ENCODE measurements at places on chromosomes 13 and 19. TPM values are rescaled to one million over a fixed set of nuclear protein-coding genes. Genes with fewer than 3 reads are reported as not detected.
A peak's percentile ranks its signal among the peaks of the same experiment; 100 is the strongest.

The GRIN2D gene
- polyA plus RNA-seq = 30.9 TPM

The CYSLTR2 gene
- polyA plus RNA-seq = 1.9 TPM

DNA sequence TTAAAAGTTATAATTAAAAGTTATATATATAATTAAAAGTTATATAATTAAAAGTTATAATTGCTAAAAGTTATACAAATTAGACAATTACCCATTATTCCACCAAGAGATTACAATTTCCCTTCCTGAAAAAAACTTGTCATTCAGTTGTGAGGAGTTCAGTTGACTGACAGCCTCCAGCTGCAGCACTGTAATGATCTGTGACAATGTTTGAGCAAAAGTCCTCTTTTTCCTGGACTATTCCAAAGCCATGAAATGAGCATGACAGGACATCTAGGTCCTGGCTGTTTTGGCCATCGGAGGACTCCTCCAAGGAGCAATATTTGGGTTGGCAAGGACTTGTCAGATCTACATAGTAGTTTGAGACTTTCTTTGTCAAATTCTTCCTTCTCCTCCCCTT, 258.7 kb upstream of the EDNRB start:
- DNase-seq = no peak

DNA sequence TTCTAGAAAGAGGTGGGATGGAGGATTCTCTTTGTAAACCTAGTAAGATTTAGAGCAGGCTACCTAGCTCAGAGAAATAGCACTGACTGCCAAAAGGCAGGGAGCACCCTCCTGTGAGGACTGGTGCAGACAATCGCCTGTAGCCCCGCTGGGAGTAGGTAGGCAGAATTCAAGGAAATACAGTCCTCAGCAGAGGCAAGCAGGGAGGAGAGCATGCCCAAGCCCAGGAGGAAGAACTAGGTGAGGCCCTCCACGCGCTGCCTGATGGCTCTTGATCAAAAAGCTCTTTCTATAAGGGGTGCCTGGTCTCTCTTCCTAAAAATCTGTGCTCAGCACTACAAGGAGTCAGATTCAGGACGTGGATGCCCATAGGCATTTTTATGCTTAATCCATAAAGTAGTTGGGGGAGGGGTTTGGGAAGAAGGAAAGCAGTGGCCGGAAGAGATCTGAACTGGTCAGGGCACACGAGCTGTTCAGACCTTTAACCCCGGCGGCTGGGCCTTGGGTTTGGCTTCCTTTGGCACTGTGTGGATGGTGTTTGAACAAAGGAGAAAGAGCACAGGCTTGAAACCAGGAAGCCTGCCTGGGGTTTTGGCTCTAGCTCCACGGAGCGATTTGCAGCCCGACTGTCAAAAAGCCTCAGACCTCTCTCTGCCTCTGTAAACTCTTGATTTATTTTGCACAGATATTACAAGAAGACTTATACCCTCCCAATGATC, 320.6 kb downstream of the FOXO1 start:
- peak; percentile 46 for DNase-seq

The MAMSTR gene
- polyA plus RNA-seq = 6.6 TPM

DNA sequence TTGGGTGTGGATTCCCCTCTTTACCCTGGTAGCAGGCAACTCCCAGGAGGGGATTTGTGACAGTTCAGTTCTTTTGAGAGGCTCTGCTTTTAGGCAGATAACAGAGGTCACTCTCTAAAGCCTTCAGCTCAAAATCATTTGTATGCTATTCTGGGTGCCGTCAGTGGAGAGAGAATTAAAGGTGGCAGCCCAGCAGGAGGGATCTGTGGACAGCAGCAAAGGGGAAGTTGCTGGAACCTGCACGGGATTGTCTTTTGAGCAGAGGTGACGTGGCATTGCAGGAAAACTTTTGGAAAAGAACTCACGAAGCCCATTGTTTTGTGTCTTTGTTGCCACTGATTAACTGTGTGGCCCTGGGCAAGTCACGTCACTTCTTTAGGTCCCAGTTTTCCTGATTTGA, 62.4 kb upstream of the C1QTNF9 start:
- DNase-seq = no peak

- DNase-seq = no peak
Observed at GRCh38 chr13:28316129-28316528, 177.8 kb downstream of the PAN3 start.

- no peak for DNase-seq
Observed at GRCh38 chr19:52945652-52946321, 16.9 kb downstream of the ZNF816 start.

The OR10H1 gene
- polyA plus RNA-seq = 0.08 TPM

GRCh38 chr19:55372316-55373081, 2.2 kb upstream of the IL11 start:
- DNase-seq = no peak

DNA sequence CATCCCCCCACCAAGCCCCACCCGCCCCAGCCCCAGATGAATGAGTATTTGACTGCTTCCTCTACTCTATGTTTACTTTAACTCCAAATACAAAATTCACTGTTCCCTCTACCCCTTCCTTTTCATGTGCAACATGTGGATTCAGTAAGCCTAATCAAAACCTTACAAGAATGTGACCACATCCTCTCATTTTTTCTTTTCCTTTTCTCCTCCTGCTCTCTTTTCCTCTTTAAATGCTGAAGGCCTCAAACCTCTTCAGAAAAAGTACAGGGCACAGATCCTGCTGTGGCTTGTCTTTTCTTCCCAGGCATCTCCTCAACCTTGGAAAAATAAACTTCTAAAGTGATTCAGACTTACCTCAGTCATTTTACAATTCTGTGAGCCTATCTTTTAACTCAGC, 119.0 kb downstream of the MYCBP2 start:
- DNase-seq = no peak

- DNase-seq = no peak
Observed at GRCh38 chr13:27583645-27584044, 36.7 kb downstream of the LNX2 start.

DNA sequence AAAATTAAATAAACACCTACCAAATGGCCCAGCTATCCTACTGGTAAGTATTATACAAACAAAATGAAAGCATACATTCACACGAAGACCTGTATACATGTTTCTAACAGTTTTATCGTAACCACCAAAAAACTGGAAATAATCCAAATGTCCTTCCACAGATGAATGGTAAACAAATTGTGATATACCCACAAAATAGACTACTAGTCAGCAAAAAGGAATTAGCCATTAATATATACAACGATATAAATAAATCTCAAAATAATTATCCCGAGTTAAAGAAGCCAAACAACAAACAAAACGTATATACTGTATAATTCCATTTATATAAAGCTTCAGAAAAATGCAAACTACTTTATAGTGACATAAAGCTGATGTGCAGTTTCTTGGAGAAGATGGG, 106.3 kb upstream of the SERTM1 start:
- DNase-seq = no peak

The SLC25A42 gene
- 25.0 TPM for polyA plus RNA-seq

The MTIF3 gene
- polyA plus RNA-seq = 53.6 TPM

The ZNF324B gene
- polyA plus RNA-seq = 9.8 TPM

The ZNF560 gene
- 1.2 TPM for polyA plus RNA-seq

The ADAT3 gene
- 7.9 TPM for polyA plus RNA-seq

- DNase-seq = no peak
Observed at GRCh38 chr19:10086591-10087192, 575 bp downstream of the SHFL start.

The KANK3 gene
- 11.7 TPM for polyA plus RNA-seq

DNA sequence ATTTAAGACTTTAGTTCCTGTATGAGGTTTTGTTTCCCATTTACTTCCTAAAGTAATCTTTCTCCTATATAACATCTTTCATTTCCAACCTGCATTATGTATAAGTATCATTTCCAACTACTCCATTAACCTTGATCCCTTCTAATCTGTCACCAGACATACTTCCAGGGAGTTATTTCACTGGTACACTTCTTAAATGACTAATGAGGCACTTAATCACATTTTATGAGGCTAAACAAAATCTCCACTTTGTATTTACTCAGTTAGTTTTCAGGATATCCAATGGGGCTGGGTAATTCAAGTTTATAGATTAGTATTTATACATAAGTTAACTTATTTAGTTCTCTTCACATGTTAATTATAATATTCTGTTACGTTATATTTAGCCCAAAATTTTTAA, 634.7 kb downstream of the PCDH17 start:
- DNase-seq = no peak

DNA sequence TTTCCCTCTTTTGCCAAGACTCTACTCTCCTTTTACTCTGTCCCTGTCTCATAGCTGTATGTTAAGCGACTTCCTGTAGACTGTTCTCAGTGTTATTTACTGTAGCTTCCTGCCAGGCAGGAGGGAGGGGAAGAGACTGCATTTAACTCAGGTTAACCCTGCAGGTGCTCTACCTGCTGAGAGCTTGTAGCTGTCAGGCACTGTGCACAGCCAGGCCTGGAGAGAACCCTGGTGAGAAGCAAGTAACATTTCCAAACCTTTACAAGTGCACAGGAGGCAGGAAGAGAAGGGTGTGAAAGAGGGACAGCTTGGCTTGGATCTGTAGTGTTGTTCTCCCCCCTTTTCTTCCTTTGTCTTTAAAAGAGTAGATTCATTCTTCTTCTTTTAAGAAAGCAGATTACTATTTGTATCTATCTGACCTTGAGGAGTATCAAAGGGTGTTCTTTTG, 167.1 kb downstream of the LMO7 start:
- no peak for DNase-seq

The PCDH8 gene
- polyA plus RNA-seq = 56.0 TPM

GRCh38 chr19:17259118-17259780, 5.3 kb downstream of the USHBP1 start:
- no peak for DNase-seq

DNA sequence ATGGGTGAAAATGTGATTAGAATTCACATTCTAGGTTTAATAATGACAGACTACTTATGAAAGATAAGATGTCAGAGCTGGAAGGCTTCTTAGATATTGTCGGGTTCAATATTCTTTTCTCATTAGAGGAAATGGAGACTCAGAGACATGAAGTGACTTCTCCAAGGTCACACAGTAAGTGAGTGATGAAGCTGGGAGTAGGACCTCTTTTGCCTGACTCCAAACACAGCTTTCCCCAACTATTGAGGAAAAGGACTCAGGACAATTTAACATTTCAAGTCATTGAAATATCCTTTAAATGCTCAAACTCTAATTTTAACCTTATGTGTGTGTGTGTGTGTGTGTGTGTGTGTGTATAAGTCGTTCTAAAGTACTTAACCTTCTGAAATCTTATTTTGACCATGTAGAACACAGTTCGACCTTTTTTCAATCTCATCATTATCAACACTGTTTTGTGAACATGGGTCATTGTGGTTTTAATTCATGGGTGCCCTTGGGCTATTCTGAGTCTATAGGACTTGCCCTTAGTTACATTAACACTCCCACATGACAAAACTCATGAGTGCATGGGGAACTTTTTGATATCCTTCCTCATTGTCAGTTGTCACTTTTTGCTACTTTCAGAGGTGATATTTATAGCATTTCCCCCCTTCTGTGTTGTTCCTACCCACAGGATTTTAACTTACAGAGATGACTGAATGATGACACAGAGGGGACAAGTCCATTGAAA, 53.0 kb downstream of the LRCH1 start:
- no peak for DNase-seq

The NLRP9 gene
- not detected for polyA plus RNA-seq

The CFD gene
- 2.8 TPM for polyA plus RNA-seq

The ATP7B gene
- 12.7 TPM for polyA plus RNA-seq

The FFAR2 gene
- polyA plus RNA-seq = 0.50 TPM

The SIAH3 gene
- 13.3 TPM for polyA plus RNA-seq

GRCh38 chr13:23609414-23609760, 39.2 kb downstream of the TNFRSF19 start:
- DNase-seq = no peak
